RPMI7951 (cell line): ENCODE measurements at places on chromosomes 7 and 10. TPM values are rescaled to one million over a fixed set of nuclear protein-coding genes. Genes with fewer than 3 reads are reported as not detected.

Gene EPO
- not detected in 2 replicates for total RNA-seq

Gene FRA10AC1
- 3.5 and 4.9 TPM in 2 replicates for total RNA-seq

- DNase-seq, result no peak
Measured at GRCh38 chr10:68087685-68088401, 12.8 kb upstream of the HERC4 start.

Gene ERVW-1
- total RNA-seq, result not detected in 2 replicates

Gene PITX3
- not detected in 2 replicates for total RNA-seq

- peak; percentile 96 for DNase-seq
Measured at GRCh38 chr7:47557694-47558670, 23.9 kb downstream of the TNS3 start.

DNA sequence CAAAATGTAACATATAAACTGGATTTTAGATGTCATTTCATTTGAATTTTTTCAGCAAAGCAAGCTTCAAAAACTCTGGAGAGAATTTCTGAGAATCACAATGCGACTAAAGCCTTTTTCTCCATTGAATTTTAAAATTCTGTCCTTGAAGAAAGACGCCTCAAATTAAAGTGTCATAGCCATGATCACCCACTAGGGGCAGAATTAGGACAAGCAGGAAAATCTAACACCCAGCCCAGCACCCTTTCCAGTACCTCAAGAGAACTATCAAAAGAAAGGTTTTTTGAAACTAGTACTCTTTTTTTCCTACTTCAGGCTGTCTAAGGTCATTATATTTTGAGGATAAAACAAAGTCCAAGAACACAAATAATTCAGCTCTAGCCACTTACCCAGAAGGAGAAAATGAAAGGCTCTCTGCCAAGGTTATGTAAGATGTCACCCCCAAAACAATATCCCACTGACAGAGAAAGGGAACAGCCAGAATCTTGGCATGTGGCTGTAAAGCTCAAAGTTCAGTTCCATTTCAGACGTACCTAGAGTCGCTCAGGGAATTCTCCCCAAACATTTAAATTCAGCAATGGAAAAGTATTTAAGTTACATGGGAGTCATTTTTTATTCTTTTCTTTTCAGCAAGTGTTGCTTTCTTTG, 299.4 kb downstream of the SNX13 start:
- DNase-seq, result peak; percentile 49

GRCh38 chr7:25851332-25852210, 300.4 kb upstream of the NFE2L3 start:
- DNase-seq, result peak; percentile 80

DNA sequence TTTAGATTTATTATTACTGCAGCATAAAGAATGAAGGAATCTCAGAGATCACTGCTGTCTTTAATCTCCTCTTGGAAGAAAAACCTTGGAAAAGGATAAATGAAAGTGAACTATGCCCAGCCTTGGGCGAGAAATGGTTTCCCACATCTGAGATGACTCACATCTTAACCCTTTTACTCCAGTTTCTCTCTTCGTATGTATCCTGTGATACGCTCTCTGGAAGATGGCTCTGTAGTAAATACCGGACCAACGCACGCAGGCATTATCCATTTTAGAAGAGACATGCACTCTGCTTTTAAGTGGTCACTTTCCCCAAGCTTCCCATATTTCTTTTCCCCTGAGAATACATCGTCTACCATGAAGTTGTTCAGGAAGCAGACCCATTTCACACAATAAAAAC, 207.3 kb upstream of the BMPER start:
- DNase-seq, result peak; percentile 79

- DNase-seq, result no peak
Measured at GRCh38 chr7:89943525-89944050, 210.7 kb upstream of the STEAP1 start.

GRCh38 chr10:73577788-73578187, 13.4 kb downstream of the USP54 start:
- DNase-seq, result no peak

Gene PTCD1
- 4.4 and 4.9 TPM in 2 replicates for total RNA-seq

DNA sequence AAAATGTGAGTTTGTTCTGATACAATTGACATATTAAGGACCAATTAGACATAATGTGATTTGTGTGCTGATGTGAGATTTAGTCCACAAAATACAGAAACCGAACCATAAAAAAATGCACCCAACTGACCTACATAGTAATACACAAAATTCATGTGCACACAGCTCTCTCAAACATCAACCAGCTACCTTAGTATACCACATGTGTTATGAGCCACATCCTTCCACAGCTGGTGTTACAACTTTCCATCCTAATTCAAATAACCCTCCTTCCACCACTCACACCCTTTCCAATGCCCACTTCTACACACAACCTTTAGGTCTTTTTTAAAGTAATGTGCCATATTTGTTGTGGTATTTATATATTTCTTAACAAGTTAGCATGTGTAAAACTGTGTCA, 31.7 kb upstream of the C7orf33 start:
- DNase-seq, result no peak

Gene MKRN1
- 49.1 and 52.4 TPM in 2 replicates for total RNA-seq

DNA sequence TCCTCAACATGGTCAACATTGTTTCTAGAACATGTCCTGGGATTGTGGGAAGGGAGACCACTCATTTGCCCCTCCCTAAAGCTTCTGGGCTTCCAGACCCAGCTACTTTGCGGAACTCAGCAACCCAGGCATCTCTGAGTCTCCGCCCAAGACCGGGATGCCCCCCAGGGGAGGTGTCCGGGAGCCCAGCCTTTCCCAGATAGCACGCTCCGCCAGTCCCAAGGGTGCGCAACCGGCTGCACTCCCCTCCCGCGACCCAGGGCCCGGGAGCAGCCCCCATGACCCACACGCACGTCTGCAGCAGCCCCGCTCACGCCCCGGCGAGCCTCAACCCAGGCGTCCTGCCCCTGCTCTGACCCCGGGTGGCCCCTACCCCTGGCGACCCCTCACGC, at the start of gene EPO:
EPO (plus strand) TSS at position 190 of the 392 bp plus-strand sequence. CDS start 513 bp downstream, outside the sequence.
- DNase-seq, result no peak

DNA sequence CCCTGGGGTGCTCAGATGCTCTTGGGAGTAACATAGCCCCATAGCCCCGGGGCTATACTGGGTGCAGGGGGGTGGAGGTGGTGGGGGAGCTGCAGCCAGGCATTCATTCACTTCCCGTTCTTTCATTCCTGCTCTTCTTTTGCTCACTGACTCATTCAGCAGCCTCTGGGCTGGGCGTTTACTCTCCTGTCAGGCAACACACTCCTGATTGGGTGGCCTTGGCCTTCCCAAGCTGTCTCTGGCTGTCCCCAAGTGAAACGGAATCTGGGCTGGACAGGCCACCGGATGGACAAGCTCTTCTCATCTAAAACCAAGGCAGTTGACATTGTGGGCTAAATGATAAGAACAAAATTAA, 34.6 kb downstream of the CHST3 start:
- peak; percentile 91 for DNase-seq

Gene MRPS33
- 55.7 and 70.3 TPM in 2 replicates for total RNA-seq

DNA sequence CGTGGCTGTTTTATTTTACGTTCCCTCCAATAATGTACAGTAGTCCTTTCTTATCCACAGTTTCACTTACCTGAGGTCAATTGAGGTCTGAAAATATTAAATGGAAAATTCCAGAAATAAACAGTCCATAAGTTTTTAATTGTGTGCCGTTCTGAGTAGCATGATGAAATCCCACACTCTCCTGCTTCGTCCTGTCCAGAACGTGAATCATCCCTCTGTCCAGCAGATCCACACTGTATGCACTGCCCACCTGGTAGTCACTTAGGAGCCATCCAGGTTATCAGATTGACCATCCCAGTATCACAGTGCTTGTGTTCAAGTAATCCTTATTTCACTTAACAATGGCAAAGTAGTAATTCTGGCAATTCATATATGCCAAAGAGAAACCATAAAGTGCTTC, 46.3 kb downstream of the STARD3NL start:
- DNase-seq, result no peak

DNA sequence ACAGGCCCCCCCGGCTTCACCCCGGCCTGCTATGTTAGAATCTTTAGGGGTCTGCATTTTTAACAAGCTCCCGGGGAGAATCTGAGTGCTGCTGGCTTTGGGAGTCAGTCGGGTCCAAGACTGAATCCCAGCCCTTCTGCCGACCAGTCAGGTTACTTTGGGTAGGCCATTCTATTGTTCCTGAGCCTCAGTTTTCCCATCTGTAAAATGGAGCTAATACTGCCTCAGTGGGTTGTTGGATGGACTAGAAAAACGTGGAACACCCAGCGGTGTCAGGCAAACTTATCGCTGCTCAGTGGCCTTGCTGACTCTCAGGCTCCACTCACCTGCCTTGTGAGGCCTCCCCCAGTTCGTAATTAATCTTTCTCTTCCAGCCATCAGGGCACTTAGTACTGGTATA, 11.7 kb downstream of the TBATA start:
- DNase-seq, result no peak

Gene ABCF2
- total RNA-seq, result 56.8 and 60.4 TPM in 2 replicates

Gene KLHL7
- total RNA-seq, result 49.4 and 56.2 TPM in 2 replicates

GRCh38 chr10:100448951-100449350, 13.9 kb upstream of the WNT8B start:
- no peak for DNase-seq

- DNase-seq, result peak; percentile 48
Measured at GRCh38 chr7:2631946-2632732, at the start of gene TTYH3. Gene TTYH3, plus strand, starts transcription at chr7:2631986. Its CDS starts 170 bp downstream, at chr7:2632156.

DNA sequence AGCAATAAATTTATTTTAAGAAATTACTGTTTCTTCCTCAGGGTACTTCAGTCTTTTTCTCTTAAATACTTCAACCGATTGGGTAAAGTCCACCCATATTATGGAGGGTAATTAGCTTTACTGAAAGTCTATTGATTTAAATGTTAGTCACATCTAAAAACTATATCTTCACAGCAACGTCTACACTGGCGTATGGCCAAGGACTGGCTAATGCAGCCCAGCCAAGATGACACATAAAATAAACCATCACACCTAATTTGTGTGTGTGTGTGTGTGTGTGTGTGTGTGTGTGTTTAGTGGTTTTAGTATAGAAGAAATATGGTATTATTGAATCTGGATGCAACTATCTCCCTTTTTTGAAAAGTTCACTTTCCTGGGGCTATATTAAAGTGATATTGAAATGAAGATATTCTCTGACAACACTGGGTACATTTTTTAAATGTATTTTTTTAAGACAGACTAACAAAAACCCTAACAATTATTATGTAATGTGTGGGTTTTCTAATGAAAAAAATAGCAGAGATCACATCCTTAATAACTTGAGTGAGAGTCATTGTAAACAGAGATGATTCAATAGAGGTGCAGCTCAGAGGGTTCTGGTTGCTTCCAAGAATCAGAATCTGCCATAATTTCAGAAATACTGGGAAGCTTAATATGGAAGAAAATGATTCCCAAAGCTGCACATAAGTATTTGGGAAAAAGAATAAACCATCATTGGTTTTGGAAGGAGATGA, 584.2 kb upstream of the MBL2 start:
- no peak for DNase-seq

- no peak for DNase-seq
Measured at GRCh38 chr7:711922-712380, 14.5 kb upstream of the DNAAF5 start.

- DNase-seq, result no peak
Measured at GRCh38 chr7:12281038-12281437, 69.9 kb downstream of the TMEM106B start.

DNA sequence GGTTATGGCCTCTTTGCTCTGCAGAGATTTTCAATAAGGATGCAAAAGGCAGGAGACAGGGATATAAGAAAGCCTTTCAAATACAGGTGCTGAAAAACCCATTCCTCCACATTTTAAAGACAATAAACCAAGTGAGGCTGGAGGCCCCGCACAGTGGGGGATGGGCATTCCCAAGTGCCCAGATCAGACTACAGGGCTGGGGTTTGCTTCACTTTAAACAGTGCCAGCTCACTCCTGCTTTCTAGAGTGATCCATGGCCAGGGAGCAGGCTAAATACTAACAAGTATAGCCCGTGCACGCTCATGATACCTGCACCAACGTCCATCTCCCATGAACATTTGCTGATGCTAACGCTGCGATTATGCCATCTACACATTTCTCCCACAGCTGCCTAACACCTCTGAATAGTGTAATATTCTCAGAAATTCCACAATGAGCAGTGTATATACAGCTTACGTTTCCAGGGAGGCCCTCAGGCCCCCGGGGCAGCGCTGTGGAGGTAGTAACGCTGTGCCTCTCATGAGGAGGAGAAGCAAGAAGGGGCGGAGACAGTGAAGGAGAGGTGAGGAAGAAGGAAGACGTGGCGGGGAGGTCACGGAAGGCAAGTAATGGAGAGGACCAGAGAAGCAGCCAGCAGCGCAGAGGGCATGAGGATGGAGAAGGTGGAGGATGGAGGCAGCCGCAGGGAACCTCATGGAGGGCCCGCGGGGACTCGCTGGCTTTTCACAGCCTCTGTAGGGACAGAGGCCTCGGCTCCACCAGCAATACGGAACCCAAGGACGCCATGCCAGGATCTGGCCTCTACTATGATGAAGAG, 141.7 kb downstream of the USP6NL start:
- DNase-seq, result no peak
